Stimulated activated naive CD4-positive, alpha-beta T cell (primary cell): ENCODE measurements at places on chromosomes 3 and 15.

- DNase-seq: no peak
Observed at GRCh38 chr15:71366926-71367325, 251.7 kb downstream of the THSD4 start.

- DNase-seq: no peak
Observed at GRCh38 chr3:46236294-46237054, 5.8 kb upstream of the CCR3 start.

DNA sequence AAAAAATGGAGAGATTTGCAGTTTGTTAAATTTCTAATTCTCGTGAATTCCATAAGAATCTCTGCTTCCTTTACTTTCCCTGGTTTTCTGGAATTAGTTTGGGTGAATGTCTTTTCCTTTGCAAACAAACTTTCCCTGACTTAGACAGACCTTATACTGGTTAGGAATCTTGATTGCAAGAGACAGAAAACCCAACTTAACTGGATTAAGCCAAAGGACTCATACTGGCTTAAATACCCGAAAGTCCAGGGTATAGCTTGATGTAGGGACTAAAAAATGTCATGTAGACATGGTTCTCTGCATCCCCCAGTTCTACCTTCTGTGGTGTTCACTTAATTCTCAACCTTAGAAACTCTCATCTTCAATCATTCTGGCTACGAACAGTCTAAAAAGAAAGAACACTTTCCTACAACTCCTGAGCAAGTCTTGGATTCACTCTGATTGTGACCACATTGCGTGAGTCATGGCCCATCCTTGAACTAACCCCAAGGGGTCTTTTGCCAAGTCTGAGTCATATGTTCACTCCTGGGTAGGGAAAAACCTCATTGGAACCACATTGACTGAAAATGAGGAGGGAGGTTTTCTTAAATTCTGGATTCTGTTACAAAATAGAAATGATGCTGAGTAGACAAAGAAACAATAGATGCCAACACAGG is 136.0 kb upstream of the DAZL start:
- no peak for DNase-seq

DNA sequence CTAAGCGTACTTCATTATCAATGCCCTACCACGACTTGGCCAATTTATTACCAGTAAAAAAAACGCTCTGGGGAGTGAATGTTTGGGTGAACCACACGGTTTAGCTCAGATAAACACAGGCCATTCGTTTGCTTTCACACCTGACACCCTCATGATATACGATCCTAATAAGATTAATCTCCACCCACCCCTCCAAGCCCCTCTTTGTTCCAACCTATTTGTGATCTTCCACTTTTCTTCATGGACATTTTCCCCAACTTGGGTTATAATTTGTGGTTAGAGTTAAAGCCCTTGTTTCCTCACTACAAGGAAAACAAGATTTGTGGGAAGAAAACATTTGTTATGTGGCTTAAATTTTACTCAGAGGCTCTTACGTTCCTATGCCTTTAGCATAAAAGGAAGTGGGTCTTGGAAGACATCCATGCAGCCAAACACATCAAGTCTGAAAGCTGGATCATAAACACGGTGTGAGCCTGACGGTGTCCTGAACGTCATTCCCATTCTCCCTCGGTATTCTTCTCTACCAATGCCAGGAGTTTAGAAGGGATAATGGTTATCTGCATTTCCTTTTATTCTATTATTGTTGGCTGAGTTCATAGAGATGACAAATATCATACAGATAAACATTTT is 518.9 kb downstream of the NR2F2 start:
- no peak for DNase-seq

DNA sequence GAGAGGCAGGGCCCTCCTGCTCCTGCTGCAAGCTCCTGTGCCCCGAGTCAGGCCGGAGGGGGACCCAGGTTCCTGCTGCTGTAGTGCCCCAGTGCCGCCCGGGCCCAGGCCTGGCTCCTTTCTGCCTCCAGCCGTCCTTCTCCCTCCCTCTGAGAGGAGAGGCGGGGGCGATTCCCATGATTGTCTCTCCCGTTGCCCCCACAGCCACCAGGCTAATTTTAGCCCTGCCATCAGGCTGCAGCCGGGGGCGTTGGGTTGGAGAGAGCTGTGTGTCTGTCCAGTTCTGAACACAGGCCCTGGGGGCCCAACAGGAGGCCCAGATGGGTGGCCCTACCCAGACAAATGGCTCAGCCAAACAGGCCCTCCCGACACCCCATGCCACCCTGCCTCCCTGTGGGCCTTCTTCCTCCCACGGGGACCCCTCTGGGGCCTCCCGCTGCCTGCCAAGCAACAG is 214.8 kb downstream of the TBC1D2B start:
- no peak for DNase-seq

DNA sequence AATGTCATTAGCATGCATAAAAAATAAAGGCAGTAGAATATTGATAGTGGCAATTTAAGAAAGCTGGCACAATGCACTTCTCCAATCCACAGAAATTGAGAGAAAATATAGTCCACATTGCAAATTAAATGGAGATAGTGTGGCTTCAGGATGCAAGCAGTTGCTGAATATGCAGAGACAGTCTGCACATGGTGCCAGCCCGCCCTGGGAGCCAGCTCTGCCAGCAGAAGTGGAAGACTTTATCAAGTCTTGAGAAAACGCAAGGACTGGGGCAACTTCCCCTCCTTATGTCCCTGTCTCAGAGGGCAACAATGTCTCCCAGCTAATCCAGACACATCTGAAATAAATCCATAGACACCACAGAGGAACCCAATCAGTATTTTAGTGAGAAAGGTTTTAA is 57.2 kb downstream of the MB21D2 start:
- DNase-seq: no peak

DNA sequence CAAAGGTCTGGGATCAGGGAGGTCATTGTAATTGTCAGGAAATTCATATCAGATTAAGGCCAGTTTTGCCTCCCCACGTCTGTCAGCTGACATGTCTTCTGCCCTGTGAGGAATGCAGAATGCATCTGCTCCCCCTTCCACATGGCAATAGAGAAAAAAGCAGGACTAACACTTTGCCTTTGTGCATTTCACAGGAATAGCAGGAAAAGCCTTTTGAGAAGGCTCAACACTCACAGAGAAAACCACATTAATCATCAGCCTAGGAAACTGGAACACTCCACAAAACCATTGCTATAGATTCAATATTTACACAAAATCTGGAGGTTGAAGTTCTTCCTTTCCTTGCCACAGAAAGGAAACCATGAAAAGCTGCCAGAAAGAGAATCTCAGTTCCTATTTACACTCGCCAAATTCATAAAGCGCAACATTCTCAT is 165.2 kb upstream of the HES1 start:
- no peak for DNase-seq

GRCh38 chr3:111534701-111535100 is 7.3 kb upstream of the CD96 start:
- no peak for DNase-seq

GRCh38 chr15:78177447-78177873 is 28.3 kb downstream of the IDH3A start:
- peak; percentile 8 for DNase-seq

- no peak for DNase-seq
Observed at GRCh38 chr3:4067893-4068292, 235.3 kb upstream of the SETMAR start.

- peak; percentile 49 for DNase-seq
Observed at GRCh38 chr3:18372786-18373405, 52.2 kb downstream of the SATB1 start.

- no peak for DNase-seq
Observed at GRCh38 chr15:49473031-49473430, 50.0 kb downstream of the FGF7 start.

DNA sequence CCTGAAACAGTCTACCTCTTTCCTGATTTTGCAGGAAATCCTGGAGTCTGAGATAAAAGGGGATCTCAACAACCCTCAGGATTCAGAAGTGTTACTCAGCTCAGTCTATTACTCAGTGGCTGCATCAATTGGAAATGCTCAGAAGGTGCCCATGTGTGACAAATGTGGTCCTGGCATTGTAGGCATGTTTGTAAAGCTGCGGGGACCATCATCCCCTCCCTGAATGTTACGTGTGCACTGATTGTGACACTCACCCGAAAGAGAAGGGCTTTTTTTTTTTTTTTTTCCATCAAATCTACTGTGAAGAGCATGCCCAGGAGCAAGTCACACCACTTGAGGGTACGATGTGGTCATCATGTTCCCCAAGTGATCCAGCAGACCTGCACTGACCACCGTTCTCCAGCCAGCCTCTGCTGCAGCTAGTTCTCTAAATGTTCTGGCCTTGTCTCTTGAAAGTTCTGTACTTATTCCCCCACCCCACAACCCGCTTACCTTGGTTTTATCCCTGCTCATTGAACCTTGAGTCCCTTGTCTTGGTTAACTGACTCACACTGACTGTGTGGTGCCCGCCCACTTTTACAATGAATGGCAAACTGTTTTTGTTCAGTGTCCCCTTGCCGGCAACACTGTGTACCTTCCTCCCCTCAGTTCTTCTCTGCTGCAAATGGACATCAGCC is 19.8 kb downstream of the ST3GAL6 start:
- DNase-seq: no peak

DNA sequence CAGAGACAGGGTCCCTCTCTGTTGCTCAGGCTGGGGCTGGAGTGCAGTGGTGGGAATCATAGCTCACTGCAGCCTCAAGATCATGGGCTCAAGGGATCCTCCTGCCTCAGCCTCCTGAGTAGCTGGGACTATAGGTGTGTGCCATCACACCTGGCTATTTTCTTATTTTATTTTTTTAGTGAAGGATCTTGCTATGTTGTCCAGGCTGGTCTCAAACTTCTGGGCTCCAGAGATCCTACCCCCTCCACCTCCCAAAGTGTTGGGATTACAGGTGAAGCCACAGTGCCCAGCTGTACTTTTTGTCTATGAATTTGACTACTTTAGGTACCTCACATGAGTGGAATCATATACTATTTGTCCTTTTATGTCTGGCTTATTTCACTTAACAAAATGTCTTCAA is 49.1 kb upstream of the SPPL2A start:
- DNase-seq: no peak

DNA sequence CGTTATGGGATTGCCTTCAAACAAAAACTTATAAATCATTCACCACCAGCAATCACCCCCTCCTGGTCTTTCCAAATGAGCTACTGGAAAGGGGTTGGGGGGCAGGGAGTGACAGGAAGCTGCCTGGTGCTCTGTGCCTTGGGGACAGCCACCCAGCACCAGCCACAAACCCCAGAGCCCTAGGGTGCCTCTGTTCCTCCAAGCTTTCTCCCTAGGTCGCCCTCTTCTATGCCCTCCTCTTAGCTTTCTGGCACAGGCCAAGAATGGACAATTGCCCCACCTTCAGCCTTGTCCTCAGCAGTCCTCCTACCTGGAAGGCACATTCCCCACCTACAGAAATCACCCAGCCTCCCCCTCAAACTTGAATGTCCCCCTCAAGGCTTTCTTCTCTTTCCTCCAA is 3.3 kb downstream of the OXTR start:
- DNase-seq: no peak

- no peak for DNase-seq
Observed at GRCh38 chr3:147960786-147961185, 551.6 kb downstream of the ZIC1 start.

DNA sequence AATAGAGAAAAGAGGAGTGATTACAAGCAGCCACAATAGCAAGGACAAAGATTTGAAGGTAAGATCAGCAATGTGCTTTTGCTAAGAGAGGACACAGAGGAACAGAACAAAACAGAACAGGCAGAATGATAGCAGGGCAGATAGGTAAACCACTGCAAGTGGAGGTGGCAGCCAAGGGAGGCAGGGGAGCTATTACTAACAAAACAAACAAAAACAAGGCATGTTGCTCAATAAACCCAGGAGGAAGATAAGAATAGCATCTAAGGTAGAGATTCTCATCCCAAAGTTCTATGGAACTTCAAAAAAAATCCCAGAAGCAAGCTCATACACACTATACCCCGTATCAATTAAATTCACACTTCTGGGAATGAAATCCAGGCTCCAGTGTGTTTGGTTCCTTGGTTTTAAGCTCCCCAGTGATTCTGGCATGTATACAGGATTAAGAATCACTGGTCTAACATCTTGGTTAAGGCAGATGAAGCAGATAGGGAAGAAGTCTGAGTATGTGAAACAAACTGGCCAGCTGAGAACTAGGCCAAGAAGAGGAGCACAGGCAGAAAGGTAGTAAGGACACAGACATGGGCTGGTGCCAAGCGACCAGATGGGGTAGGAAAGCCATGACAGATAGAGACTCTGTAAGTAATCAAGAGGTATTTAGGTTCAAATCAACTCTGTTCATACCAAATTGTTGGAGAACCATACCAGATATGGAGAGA is 189.2 kb downstream of the DTWD1 start:
- no peak for DNase-seq

DNA sequence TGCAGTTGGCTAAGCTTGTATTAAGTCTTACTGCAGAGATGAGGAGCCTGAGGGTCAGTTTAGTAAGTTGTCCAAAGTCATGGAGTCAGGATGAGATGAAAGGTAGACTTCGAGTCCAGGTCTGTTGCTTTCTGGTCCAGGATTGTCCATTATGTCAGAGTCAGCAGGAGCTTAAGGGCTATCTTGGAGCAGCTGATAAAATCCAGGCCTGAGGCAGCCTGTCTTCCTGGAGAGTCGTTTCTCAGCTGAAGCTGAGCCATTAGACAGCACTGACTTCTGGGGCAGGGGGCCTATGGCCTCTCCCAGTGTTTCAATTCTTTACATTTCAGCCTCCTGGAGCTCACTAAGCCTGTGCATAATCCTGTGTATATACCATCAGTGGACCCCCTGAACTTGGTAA is 219.5 kb upstream of the GAP43 start:
- DNase-seq: no peak

DNA sequence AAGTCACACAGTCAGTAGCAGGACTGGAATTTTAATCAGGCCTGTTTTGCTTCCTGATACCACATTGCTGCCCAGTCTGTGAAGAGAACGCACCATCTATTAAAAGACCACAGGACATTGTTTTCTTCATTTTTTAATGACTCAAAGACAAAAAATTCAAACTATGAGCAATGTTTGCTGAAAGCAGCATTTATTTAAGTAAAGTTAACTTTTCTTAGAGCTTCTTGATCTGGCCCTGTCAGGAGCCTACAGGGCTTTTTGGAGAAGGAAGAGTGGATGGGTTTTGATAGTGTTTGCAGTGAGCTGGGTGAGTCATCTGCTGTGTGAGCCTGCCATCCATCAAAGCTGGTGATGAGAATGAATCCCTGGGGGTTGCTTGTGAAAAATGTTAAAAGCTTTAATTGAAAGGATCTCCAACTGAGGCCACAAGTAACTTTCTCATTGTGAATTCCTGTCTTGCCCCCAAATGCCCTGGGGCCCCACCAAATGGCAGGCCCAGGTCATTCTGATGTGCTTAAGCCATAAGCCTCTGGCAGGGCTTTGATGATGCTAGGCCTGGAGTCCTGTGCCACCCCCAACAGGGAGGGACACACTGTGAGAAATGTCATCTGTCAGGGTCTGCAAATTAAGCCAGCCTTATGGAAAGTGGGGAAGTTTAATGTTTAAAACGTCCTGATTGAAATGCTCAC is 136.2 kb upstream of the PFN2 start:
- no peak for DNase-seq

DNA sequence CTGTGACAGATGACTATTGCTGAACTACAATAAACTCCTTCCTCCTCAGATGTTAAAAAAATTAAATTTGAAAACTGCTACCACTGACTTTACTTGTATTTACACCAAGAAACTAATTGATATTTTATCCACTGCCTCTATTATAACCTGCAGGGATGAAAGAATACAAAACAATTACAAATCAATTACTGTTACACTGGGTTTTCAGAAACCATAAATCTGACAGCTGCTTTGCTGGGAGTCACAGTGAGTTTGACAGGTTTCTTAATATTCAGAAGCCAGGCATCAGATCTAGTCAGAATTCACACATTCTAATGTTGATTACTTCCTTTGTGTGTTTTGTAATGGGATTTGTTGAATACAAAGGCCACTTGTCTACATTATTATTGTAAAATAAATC is 252.6 kb upstream of the MRPL3 start:
- no peak for DNase-seq
